ENCODE measurements at places on chromosomes 16 and 17.

DNA sequence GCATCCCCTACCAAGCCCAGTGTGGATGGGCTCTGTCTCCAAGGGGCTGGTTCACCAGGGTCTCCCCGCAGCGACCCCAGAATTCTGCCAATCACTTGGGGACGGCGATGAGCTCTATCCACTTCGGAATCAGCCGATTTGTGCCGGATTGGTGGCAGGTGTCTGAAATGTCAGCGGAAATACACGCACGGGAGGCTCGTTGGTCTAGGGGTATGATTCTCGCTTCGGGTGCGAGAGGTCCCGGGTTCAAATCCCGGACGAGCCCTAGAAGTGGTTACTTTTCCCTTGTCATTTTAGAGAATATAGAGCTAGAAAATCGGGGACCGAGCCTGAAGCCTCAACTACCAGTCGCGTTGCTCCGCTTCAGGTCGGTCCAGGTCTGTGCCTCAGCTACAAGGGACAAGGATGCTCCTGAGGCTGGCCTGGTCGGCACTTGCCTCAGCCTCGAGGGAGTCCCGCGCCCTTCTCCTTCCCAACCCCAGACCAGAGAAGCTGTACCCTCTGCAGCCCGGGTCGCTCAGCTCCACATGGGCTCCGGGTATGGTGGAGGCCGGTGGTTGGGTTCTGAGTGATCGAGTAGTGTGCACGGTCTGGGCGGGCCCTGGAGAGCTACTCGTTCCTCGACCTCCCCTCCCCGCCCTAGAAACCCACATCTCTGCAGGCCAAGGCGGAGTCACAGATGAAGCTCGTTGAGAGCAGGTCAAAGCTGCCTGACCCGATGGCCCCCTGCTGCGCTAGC, 16.0 kb upstream of the OR1F1 start:
- DNase-seq: no peak

DNA sequence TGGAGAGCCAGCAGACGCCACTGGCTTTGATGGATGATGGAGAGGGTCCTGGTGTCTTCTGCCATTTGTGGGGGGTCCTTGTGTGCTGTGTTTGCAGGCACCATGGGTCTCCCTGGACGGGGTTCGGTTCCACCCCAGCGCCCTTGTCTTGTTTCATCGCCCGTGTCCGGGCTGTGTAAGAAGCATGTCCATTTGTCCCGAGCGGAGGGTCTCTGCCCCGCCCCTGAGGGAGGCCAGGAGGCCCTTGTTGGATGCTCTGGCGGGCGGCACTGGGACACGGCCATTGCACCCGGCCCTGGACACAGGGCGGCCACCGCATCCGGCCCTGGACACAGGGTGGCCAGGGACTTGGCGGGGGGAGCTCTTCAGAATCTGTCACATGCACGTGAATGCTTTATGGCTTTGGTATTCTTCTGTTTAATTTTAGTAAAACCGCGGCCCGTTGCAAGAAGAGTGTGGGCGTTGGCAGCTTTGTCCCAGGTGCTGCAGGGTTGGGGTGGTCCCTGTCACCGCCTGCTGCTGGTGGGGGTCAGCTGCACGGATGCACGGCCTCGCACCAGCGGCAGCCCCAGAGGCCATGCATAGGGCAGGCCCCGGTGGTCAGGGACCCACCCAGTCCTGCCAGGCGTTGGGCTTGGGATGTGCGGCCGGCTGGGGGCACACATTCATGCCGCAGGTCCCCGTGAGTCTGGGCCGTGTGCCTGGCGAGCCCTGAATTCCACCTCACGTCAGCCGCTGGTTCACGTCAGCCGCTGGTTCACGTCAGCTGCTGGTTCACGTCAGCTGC, 21.0 kb upstream of the ZNF750 start:
- DNase-seq: no peak

DNA sequence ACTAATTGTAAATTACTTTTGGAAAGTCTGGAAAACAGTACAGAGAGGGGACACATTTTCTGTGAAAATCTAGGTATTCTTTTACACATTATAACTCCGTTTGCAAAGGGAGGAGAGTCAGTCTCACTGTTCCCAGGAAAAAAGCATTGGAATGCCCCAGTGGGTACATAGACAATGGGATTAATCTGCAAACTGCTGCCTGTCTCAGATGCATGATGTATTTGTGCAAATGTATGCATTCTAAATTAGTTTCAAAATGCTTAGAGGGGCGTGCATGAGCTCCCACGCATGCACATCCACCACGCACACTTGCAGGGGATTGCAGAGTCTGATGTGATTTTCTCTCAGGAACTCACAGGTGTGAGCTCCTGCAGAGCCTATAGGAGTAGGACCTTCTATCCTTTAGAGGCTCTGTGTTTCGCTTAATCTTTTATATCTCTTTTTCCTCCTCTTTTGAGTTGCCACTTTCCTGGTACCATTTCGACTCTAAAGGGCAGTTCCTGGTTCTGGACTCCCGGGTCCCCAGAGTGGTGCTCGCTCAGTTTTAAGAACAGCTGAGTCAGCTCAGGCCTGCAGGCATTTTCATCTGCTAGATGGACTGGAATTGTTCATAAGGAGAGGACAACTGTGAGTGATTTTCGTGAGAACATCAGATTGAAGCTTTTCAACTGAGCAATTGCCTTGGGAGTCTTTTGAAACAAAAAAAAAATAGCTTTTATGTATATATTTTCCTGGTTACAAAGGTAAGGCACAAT, 1.1 kb downstream of the BCO1 start:
- no peak for DNase-seq

DNA sequence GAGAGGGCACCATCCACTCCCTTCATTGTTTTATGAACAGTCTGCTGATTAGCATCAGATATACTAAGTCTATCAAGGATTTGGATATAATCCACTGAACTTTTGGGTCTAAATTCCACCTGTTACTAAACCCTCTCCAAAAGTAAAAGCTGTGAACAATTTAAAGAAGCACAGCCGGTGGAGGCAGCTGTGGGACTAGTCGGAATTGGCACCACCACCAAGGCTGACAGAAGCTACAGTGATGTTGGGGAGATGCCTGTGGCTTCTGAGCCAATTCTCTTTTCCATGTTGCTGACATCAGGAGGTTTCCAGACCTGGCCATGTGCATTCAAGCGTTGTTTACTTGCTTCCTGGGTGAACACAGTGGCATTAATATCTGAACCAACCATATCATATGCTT, 679.0 kb upstream of the CA10 start:
- no peak for DNase-seq

- no peak for DNase-seq
Measured at GRCh38 chr17:10266296-10266876, 68.0 kb upstream of the GAS7 start.

GRCh38 chr16:70808371-70808770, 7.4 kb upstream of the VAC14 start:
- no peak for DNase-seq

- DNase-seq: no peak
Measured at GRCh38 chr17:43818966-43819365, 14.0 kb downstream of the MPP3 start.

DNA sequence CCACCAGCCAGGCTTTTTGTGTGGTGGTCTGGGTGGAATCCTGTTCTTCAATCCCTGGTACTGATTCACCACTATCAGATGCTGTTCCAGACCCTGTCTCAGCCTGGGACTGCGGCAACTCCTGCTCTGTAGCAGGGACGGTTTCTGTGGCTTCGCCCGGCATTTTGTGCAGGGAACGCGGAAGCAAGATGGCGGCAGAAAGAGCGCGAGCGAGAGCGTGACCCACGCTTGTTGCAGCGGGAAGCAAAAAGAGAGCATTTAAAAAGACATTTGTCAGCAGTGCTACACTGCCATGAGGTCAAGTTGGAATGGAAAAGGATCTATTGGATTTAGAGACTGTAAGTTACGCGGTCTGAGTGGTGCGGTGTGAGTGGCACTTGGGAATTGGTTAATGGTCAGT, at the start of gene NACA2:
Gene NACA2, minus strand, starts transcription at position 202 of the 400 bp plus-strand sequence. Its CDS starts 39 bp downstream, at position 163.
- DNase-seq: no peak

- peak; percentile 2 for DNase-seq
Measured at GRCh38 chr16:68972013-68972412, 128.7 kb downstream of the TANGO6 start.

- no peak for DNase-seq
Measured at GRCh38 chr17:80839511-80839941, 152.1 kb upstream of the CHMP6 start.

Data from DMS79 (cell line).